Thoracic aorta (tissue), 2 donors: ENCODE measurements at places on chromosomes 1 and 21. TPM values are rescaled to one million over a fixed set of nuclear protein-coding genes. Genes with fewer than 3 reads are reported as not detected.

DNA sequence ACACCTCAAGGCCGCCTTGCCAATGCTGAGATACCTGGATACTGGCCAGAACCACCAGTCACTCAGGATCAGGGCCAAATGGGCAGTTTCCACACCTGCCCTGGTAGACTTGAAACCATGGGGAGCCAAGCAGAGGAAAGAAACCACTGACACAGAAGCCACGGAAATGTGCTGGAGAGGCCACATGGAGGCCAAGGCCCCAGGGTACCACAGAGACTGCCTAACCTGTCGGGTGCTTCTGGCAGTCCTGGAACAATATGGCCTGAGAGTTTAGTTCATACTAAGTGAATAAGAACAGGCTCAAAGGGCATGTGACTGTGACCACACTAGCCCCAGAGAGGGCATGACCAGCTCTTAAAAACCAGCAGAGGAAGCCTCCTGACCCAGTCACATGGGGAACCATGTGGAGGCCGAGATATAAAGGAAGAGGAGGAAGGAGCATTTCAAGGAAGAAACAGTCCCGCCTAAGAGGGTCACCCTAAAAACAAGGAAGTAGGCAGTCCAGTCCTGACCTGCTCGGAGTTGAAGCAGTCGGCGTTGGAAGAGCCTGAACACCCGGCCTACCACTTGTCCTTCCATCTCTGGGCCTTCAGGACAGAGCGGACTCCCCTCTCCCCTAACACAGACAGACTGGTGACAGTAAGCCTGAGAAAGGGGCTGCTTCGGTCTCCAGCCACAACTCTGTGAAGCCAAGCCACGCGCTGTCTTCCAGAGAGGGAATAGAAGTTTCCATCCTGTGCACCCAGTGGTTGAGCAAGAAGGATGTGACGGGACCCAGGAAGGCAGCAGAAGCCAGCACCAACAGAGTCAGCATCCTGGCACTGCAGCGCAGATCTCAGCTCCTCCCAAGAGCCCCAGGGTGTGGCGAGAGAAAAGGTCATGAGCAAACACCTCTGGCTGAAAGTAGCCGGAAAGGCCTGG is at the start of gene DENND2D:
TSS of gene DENND2D (minus strand) at position 766 of the 921 bp plus-strand sequence. CDS start at position 579, 187 bp downstream.
- DNase-seq = no peak

- no peak for DNase-seq
Measured at GRCh38 chr1:164672588-164672987, 113.6 kb downstream of the PBX1 start.

GRCh38 chr1:85278853-85279314 is 2.5 kb upstream of the BCL10 start:
- peak; percentile 32 for DNase-seq

Gene ZC3H12A
- total RNA-seq = 32.4 TPM

Gene LPAR3
- total RNA-seq = 2.7 TPM

Gene MYOM3
- total RNA-seq = 1.6 TPM
